ENCODE measurements at places on chromosomes 2 and 18.

- no peak for DNase-seq
Observed at GRCh38 chr18:26458526-26459232, 89.7 kb downstream of the KCTD1 start.

GRCh38 chr18:3451183-3451988 lies 1.4 kb downstream of the TGIF1 start:
- peak; percentile 72 for DNase-seq

DNA sequence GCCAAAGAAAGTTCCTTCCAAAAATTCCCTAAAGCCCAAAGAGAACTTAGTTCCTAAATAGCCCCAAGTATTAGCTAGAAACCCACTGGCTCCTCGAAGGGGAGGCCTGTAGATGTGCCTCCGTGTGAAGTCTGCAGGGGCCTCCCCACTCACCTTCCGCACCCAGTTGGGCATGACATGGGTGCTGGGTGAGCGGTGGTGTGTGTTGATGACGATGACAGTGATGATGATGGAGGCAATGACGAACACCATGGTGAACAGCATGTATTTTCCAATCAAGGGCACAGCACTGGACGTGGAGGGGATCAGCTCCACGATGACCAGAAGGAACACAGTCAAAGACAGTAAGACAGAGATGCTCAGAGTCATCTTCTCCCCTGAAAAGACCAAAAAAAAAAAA lies 14.5 kb downstream of the CHRNA1 start:
- DNase-seq = no peak

GRCh38 chr2:13103151-13103550 lies 386.4 kb downstream of the TRIB2 start:
- DNase-seq = no peak

DNA sequence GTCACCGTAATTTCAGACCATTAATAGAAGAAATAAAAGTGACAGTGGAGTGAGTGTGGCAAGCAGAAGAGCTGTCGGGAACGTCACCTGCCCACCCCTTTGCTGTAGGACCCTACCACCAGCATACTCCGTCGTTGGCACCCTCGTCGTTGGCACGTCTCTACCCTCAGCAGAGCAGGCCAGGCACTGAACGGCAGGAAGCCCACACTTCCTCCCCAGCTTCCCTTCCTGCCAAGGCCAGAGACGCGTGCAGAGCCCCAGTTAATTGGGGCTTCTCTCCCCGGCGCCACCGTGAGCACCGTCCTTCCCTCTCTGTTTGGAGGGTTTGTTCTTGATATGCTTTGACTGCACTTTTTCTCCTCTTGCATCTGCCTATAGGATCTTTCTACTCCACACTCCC lies 27.0 kb upstream of the NFATC1 start:
- DNase-seq = no peak

- no peak for DNase-seq
Observed at GRCh38 chr18:75109319-75109691, 99.6 kb downstream of the PTGR3 start.

GRCh38 chr2:190216829-190217228 lies 102.8 kb downstream of the HIBCH start:
- no peak for DNase-seq

DNA sequence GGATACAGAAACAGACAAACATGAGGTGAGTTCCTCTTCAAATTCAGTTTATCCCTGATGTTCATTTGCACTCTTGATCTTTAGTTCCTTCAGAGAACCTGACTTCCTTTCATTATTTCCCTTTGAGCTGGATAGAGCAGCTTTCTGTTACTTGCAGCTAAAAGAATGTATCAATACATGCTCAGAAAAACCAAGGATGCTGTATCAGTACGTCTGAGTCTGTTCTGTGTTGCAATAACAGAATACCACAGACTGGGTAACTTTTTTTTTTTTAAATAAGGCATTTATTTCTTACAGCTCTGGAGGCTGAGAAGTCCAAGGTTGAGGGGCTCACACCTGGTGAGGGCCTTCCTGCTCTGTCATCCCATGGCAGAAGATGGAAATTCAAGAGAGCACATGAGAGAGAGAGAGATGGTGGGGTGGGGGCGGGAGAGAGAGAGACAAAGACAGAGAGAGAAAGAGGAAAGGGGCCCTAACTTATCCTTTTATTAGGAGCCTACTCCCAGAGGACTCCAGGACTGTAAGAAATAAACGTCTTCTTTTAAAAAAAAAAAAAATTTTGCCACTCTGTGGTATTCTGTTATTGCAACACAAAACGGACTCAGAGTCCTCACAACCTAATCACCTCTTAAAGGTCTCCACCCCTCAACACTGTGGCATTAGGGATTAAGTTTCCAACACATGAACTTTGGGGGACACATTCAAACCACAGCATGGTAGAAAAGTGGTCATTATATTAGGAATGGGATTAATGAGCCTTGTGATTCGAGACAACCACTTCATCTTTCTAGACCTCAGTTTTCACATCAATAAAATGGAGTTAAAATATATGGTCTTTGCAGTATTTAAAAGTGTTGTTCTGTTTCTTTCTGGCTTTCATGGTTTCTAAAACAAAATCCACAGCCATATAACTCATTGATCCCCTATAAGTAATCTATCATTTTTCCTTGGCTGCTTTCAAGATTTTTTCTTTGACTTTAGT lies 18.4 kb upstream of the SELENOI start:
- no peak for DNase-seq

DNA sequence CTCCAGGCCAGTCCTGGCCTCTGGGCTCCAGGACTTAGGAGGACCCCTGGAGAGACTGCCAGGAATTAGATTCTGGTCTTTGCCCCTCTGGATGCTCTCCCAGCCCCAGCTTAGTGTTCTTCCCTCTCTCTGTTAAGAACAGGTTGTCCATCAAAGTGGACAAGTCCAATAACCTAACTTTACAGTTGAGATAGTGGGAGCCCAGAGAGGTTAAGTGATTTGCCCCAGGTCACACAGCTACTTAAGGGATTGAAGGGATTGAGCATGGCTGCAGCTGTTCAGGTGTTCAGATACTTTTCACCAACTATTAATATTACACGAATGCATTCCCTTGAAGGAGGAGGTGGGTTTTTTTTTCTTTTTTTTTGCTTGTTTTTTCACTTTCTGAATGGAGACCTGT lies 57.6 kb downstream of the EDAR start:
- no peak for DNase-seq

DNA sequence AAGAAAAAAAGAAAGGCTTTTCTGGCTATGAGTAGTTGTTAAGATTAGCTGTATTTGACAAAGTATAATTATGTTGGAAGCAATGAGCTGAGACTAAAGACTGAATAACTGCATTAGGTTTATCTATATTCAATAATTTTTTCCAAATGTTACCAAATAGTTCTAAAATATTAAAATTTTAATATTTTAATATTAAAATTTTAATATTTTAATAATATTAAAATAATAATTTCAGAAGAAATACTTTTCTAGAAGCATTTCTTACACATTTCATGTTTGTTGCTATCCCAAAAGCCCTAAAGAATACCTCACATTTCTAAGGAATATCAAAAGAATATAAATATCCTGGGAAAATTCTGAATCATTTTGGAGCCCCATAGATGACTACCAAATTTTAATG lies 74.7 kb downstream of the LRP2 start:
- DNase-seq = no peak

DNA sequence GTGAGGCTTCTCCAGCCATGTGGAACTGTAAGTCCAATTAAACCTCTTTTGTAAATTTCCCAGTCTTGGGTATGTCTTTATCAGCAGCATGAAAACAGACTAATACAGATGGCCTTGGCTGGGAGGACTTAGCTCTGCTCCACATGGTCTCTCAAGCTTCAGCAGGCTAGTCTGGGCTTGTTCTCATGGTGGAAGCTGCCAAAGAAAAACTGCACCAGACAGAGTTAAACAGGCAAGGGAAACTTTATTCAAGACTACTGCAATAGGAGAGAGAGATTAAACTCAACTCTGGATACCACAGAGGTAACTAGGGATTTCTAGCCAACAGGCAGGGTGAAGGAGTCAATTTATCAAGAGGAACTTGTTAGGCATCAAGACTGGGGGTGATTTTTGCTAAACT lies 142.1 kb downstream of the CABLES1 start:
- no peak for DNase-seq

GRCh38 chr2:60544062-60544461 lies 9.4 kb downstream of the BCL11A start:
- no peak for DNase-seq

DNA sequence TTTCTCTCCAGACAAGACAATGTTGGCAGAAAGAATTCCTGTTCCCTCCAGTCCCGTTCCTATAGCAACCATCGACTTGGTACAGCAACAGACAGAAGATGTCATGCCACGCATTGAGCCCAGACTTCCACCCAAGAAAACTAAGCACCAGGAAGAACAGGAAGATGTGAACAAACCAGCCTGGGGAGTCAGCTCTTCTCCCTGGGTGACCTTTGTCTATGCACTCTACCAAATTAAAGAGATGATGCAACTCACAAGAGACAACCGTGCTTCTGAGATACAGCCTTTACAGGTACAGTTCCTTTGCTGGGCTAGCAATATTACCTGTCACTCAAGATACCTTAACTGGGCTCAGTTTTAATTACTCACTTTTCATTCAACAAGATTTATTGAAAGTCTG lies 37.1 kb downstream of the NEMP2 start:
- DNase-seq = no peak

DNA sequence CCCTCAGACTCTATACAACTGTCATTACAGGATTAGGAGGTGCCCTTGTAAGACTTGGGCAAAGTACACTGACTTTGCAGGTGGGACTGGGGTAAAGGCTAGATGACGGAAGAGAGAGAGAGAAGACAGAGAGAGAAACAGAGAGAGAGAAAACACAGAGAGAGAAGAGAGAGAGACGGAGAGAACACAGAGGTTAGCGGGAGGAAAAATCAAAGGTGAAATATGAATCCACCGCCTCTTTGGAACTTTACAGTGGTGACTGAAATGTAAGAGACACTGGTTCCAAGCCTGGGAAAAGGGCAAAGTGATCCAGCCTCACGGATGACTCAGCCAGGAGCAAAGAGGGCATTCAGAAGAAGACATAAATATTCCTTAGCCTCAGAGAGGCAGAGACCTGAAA lies 25.1 kb upstream of the CAB39 start:
- no peak for DNase-seq

DNA sequence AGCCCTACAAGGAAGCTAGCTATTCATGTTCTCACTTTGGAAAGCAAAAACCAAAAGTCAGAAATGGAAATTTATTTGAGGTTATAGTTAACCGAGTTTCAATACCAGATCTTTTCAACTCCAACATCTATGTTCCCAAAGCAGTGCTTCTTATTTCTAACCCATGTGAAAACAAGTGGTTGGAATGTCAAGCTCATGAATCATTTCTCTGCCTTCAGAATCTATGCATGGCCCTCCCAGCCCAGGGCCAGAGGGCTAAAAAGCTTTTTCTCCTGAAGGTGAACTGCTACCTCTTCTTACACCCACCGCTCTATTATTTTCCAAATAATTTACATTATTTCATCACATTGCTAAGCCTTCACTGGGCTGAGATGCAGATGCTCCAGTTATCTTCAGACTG lies 158.4 kb downstream of the SP3 start:
- DNase-seq = no peak

DNA sequence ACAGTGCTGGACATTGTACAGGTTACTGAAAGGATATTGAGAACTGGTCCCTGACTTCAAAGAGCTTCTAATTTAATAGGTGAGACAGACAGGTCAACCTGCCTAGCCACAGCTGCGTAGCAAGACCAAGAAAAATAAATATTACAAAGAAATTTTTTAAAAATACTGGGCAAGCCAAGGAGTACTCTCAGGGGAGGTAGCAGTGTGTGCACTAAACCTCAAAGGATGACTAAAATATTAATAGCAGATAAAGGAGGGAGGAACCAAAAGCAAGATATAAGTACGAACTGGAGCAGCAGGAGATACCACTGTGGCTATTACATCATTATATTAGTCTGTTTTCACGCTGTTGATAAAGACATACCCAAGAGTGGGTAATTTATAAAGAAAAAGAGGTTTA lies 14.9 kb downstream of the SCG2 start:
- no peak for DNase-seq

- no peak for DNase-seq
Observed at GRCh38 chr2:225270861-225271260, 128.6 kb upstream of the NYAP2 start.

DNA sequence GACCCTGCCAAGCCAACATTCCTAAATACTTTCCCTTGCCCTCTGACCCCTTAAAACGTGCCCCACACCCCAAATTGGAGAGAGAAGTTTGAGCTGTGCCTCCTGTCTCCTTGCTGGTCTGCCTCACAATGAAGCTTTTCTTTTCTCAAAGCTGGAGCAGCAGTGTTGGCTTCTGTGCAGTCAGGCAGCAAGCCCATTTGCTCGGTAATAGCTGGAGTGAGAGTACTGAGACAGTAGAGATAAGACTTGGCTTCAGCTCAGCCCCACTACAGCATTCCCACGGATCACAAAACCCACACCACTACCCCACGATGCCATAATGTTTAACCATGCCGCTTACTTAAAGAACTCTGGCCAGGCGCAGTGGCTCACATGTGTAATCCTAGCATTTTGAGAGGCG lies 73.0 kb downstream of the NCAPH start:
- DNase-seq = no peak

DNA sequence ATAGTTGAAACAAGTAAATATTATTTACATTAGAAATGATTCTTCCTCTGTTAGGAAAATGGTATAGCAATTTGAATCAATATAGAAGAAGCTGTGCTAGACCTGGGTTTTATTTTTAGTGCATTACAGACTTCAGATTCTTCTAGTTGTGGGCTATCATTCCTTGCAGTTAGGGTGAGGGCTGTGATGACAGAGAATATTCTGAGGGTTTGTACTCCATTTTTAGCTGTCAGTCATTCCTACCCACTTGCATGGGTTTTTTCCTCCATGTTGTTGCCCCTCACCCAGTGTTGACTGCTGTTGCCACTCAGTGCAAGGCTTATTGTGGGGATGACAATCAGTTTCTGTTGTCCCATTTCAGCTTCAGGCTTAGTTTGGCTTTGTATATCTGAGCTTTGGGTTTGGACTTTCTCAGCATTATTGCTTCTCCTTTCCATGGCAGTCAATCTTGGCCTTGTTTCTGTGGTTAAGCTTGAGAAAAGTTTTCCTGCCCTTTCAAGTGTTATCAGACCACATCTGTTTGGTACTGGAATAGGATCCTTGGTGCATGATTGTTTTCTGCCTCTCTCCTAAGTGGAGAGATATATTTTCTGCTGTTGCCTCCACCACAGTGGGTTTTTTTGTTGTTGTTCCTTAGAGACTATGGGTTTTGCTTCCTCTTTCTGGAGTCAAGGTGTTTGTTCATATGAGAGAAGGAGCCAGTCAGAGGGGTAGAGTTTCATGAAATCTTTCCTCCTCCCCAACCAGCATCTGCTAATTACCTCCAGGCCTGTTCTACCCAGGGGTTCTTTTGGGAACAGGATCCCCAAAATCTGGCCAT lies 312.7 kb upstream of the CWC22 start:
- no peak for DNase-seq

GRCh38 chr2:162677476-162677875 lies 161.1 kb downstream of the KCNH7 start:
- no peak for DNase-seq

Data from stimulated activated CD8-positive, alpha-beta memory T cell treated with anti-CD3 and anti-CD28 coated beads, Interleukin-4, amount 100 ng/mL, for 1 hour (primary cell).